Glomerular endothelial cell (primary cell): ENCODE measurements at places on chromosomes 7 and 10. TPM values are rescaled to one million over a fixed set of nuclear protein-coding genes. Genes with fewer than 3 reads are reported as not detected.

The SPDYE5 gene
- total RNA-seq: not detected in 2 replicates

The PRSS2 gene
- total RNA-seq: 0.41 and 3.0 TPM in 2 replicates

The RABGEF1 gene
- total RNA-seq: 12.3 and 15.2 TPM in 2 replicates

The PIK3CG gene
- total RNA-seq: 8.8 and 14.8 TPM in 2 replicates

The CUBN gene
- 1.9 and 2.1 TPM in 2 replicates for total RNA-seq

The PVRIG gene
- total RNA-seq: 0.12 TPM in 1 of 2 replicates, not detected in the other

The PON3 gene
- not detected in 2 replicates for total RNA-seq

The C1GALT1 gene
- total RNA-seq: 32.5 and 38.6 TPM in 2 replicates

The ADRB1 gene
- total RNA-seq: 0.05 and 0.93 TPM in 2 replicates

The STK31 gene
- total RNA-seq: 0.05 TPM in 1 of 2 replicates, not detected in the other

The ACTR3C gene
- total RNA-seq: 0.53 and 2.1 TPM in 2 replicates

The TRIM73 gene
- 0.34 and 2.6 TPM in 2 replicates for total RNA-seq

The EPHA1 gene
- not detected in 2 replicates for total RNA-seq

The PDZD7 gene
- total RNA-seq: 0.82 and 1.2 TPM in 2 replicates
